ENCODE measurements at places on chromosomes 1 and 21.

GRCh38 chr1:108817016-108817415 lies 39.9 kb downstream of the AKNAD1 start:
- DNase-seq, result peak; percentile 5

GRCh38 chr1:155983191-155984024 lies 5.1 kb upstream of the ARHGEF2 start:
- no peak for DNase-seq

GRCh38 chr1:17348593-17349234 lies 23.3 kb upstream of the PADI6 start:
- DNase-seq, result no peak

DNA sequence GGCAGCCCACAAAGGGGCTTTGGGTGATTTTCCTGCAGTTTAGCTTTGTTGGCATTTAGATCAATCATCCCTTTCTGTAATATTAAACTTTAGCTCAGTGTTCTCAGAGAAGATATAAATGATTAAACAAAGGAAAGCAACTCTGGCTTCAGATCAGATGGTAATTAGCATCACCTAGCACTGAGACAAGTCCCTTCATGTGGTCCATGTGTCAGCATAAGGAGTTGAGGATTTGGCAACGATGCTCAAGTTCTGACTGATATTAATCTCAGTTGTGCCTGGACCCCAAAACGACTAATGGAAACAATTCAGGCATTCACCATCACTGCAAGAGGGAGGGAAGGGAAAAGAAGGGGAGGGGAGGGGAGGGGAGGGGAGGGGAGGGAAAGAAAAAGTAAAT lies 60.4 kb downstream of the SEC16B start:
- no peak for DNase-seq

DNA sequence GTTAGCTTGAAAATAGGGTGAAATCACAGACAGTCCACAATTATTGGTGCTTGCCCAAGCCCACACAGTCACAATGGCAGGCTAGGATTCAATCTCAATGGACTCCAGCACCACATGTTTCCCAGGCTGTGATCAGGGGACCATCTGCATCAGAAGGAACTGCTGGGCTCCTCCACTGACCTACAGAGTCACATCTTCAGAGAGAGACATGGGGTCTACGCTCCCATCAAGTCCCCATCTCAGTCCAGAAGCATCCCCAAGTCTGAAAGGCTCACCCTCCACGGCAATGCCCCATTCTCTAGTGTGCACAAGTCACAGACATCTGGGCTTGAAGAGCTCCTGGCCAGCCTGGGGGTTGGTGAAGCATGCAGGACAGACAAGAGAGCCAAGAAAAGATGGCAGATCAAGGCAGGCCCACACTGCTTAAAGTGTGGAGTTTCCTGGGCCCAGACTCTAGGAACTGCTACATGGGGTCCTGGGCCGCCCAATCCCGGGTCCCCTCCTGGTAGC lies 262.5 kb downstream of the NPHP4 start:
- no peak for DNase-seq

GRCh38 chr1:94901841-94902240 lies 25.1 kb downstream of the CNN3 start:
- no peak for DNase-seq

GRCh38 chr1:110300412-110301085 lies 38.6 kb upstream of the RBM15 start:
- no peak for DNase-seq

GRCh38 chr1:82733645-82734044 lies 932.9 kb downstream of the ADGRL2 start:
- no peak for DNase-seq

DNA sequence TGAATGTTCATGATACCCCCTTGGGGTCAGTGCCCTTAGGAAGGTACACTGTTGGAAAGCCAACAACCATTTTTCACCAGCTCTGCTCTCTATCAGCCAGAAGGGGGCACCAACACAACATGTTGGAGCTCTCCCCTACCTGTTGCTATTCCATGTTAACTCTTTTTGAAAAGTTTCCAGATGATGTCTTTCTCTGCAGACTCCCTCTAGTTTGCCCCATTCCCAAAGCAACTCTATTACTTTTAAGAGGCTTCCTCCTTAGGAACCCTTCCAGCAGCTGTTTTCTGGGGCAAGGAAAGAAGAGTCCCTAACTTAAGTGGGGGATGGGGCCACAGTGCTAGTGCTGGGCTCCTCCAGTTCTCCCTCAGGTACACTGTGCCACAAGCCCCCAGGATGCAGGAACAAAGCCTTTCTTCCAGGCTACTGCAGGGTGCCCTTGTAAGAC lies 22.9 kb upstream of the NDC1 start:
- DNase-seq, result peak; percentile 64

DNA sequence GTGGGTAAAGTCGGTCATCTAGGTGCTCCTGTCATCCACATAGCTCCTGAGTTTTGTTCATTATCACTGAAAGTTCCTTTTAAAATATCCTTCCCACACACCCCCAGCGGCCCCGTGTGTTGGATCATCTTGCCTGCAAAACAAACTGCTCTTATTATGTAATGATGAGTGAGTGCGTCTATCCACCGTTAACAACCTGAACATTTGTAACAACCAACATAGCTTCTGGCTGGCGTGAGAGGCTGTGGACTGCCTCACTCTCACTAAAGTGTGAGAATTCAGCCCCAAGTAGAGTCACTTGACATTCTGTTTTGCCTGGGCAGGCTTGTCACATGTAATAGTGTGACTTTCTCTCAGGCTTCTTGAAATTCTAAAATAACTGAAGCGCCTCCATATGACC lies 14.5 kb upstream of the KCNA2 start:
- DNase-seq, result no peak

GRCh38 chr1:89652373-89652772 lies 19.5 kb downstream of the LRRC8C start:
- no peak for DNase-seq

DNA sequence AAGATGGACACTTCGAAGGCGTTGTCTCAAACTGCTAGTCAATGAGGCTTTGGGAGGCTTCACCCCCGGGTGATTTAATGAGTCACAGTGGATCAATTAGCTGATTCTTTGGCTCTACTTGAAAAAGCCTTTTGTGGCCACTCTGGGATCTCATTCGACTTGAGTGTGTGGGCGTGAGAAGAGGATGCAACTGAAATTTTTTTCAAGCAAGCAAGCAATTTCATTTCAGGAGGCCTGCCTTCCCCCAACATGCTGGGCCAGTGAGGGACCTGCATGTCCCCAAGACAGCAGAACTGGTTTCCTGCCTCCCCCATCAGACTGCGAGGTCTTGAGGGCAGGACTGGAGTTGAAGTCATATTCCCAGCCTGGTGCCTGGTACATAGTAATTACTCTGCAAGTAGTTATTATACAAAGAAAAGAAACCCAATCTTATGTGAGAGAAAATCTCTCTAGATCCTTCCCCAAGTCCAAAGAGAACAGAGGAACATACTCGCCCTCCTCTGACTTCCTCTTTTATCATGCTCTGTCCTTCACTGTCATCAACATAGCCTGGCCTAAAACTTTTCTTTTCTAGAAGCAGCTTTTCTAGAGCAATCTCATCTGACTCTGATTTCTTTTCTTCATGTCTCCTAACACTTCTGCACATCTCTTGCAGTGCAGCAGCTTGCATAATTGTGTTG lies 22.7 kb downstream of the SYT6 start:
- no peak for DNase-seq

GRCh38 chr1:234706199-234706598 lies 96.2 kb upstream of the IRF2BP2 start:
- no peak for DNase-seq

- DNase-seq, result no peak
Observed at GRCh38 chr1:219670426-219671149, 57.7 kb upstream of the ZC3H11B start.

GRCh38 chr1:65235867-65236805 lies 73.2 kb upstream of the DNAJC6 start:
- DNase-seq, result no peak

DNA sequence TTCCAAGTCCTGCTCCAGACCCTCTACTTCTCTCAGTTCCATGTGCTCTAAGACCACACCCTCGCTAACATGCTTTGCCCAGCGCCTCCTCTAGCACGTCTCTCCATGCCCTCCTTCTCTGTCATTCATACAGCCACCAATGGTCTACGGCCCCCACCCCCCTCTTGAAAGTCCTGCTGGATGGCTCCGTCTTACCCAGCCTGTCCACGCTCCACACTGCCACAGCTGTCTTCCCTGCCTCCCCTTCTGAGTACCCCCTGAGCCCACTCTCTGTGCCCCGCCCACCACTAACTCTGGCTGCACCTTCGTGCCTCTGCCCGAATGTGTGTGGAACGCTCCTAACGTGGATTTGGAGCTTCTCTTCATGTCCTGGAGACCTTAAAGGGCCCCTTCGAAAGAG lies 244.6 kb downstream of the TRABD2B start:
- no peak for DNase-seq

DNA sequence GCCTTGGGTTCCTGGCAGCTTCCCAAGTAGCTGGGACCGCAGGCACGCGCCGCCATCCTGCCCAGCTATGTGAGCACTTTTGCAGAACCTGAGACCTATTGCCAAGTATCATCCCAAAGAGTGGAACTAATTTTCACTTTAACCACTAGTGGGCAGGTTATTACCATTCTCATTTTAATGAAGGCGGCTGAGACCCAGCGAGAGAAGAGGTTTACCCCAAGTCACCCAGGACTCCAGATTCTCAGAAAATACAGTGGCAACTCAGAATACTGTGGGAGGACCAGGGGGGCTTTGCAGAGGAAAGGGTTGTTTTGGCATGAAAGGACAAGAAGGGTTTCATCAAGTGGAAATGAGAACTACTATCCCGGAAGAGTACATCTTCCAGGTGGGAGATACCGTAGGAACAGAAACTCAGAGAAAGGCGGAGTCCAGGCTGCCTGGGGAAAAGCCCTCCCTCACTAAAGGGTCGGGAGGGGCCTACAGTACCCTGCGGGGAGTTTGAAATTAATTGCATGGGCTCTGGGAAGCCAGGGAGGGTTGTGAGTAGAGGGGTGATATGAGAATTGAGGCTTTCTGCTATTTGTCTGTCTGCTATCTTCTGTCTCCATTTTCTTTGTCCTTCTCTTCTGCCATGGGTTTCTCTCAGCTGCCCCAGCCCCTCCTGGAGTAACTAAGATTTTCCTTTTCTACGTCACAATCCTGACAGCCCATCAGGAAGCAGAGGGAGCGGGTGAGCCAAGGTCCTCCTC lies 7.2 kb upstream of the SEMA4A start:
- no peak for DNase-seq

DNA sequence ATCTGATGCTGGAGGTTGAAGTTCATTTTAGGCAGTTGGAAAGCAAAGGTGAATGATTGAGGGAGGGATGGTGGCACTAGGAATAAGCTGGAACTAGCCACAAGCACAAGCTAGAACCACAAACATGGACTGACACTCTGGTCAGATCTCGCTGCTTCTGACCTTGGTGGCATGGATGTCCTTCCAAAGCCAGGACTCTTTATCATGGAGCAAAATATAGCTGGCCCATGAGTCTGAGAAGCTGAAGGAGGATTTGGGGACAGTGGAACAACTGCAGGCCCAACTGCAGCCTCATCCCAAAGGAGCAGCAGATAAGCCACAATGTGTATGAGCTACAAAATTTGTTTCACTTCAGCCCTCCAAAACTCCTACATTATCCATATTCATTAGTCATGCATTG lies 35.5 kb downstream of the SRSF11 start:
- no peak for DNase-seq

- DNase-seq, result no peak
Observed at GRCh38 chr1:31199236-31199790, 40.4 kb downstream of the NKAIN1 start.

DNA sequence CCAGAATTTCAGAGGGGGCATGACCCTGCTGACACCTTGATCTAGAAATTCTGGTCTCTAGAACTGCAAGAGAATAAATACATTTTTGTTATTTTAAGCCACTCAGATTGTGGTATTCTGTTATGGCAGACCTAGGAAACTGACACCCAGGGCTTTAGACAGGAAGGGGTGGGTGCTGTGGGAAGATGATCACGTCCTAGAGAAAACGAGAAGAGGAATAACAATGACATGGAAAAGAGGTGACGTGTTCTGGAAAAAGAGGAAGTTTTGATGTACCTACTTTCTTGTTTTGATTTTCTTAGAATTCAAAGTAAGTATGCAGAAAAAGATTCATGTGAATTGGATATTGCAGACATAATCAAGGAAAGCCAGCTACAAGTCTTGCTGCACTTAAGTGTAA lies 232.9 kb upstream of the RUNX1 start:
- DNase-seq, result no peak

DNA sequence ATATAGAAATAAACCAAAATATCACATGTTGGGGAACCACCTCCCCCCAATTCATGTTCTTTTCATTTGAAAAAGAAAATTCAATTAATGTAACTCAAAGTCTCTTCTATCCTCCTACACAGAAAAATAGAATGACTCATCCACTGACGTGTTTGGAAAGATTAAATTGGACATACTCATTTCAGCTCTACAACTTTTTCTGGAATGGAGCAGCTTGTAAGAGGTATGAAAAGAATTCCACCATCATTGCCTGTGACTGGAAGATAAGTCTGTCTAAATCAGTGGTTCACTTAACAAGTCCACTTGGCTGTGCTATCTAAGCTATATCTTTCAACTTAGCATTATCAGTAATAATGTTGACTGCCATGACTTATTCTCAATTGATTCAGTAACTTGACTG lies 702.3 kb downstream of the BRINP3 start:
- DNase-seq, result no peak

- no peak for DNase-seq
Observed at GRCh38 chr1:32031578-32032274, 18.1 kb downstream of the KHDRBS1 start.

GRCh38 chr1:55575571-55576279 lies 360.6 kb upstream of the USP24 start:
- no peak for DNase-seq

GRCh38 chr1:8095584-8095983 lies 69.5 kb upstream of the ERRFI1 start:
- no peak for DNase-seq

GRCh38 chr1:183885142-183885735 lies 80.3 kb downstream of the RGL1 start:
- no peak for DNase-seq

DNA sequence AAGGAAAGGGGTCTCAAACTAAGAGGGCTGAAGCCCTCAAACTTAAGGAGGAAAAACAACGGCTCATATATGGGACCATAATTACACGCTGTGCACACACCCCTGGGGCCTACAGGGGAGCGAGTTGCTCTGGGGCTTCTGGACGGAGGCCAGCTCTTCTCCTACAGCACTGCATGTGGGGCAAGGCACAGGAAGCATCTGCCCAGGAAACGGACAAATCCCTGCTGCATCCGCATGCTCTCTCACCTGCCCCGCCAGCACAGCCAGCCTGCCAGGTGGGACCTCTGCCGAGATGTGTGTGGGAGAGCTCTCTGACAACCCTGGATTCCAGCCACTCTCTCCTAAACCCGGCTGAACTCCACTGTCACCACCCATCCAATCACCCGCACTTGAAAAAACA lies 54.1 kb downstream of the MRPL37 start:
- no peak for DNase-seq

GRCh38 chr1:218377143-218377660 lies 32.1 kb downstream of the TGFB2 start:
- DNase-seq, result no peak

- DNase-seq, result no peak
Observed at GRCh38 chr1:6523566-6523965, 30.7 kb downstream of the NOL9 start.

All from CMK (cell line).